ENCODE measurements at places on chromosomes 11 and 22.

- DNase-seq, result no peak
Observed at GRCh38 chr22:43133401-43133800, 9.8 kb downstream of the MCAT start.

DNA sequence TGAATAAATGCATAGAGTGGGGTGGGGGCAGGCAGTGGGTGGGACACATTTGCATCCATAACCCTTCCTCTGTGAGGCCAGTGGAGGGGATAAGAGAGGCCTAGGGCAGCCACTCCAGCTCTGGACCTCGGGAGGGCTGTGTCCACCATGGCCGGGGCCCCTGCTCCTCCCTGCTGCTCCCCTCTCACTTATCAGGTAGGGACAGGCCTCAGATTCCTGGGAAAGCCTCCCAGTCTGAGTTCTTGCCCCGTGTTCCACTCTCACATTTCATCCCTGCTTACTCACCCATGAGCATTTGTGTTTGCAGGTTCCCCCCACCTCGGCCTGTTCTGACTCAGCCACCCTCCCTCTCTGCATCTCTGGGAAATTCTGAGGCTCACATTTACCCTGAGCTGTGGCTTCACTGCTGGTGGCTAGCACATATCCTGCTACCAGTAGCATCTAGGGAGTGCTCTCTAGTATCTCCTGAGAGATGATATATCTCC lies 128.7 kb upstream of the TOP3B start:
- DNase-seq, result no peak

GRCh38 chr11:68297812-68298658 lies 14.4 kb upstream of the LRP5 start:
- peak; percentile 87 for DNase-seq

DNA sequence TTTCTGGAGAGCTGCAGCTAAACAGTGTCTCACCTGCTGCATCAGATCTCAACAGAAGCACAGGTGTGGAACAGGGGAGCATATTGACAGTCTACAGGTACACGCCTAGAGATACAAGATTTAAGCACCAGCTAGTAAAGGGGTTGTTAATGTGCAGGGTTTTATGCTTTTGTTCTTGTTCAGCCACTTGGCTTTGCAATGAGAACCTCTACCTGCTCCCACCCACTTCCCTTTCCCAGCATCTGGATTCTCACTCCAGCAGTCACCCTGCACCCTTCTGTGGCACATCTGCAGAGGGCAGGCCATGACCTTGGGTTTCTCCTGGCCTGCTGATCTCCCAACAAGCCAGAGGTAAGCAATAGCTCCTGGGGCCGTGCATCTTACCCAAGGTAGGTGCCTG lies 446.6 kb downstream of the BUD13 start:
- no peak for DNase-seq

GRCh38 chr11:14687943-14688627 lies 44.5 kb downstream of the PDE3B start:
- no peak for DNase-seq

DNA sequence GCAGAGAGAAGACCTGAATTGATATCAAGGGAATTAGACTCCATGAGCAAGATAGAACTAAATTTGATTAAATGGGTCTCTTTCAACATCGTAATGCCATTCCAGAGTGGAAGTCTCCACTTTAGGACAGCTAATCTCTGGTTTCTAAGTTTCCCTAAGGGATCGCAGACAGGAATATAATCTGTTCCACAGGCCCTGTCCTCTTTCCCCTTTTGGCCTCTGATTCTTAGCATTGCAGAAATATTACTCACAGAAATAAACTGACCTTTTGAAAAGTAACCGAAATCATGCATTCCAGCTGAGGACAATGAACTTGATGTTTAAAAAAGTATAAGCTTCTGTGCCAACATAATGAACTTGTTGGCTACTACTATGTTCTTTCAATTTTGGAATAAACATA lies 227.8 kb downstream of the ETS1 start:
- DNase-seq, result no peak

GRCh38 chr11:71300187-71300586 lies 47.8 kb upstream of the SHANK2 start:
- no peak for DNase-seq

- no peak for DNase-seq
Observed at GRCh38 chr22:17205432-17205831, 13.8 kb downstream of the ADA2 start.

DNA sequence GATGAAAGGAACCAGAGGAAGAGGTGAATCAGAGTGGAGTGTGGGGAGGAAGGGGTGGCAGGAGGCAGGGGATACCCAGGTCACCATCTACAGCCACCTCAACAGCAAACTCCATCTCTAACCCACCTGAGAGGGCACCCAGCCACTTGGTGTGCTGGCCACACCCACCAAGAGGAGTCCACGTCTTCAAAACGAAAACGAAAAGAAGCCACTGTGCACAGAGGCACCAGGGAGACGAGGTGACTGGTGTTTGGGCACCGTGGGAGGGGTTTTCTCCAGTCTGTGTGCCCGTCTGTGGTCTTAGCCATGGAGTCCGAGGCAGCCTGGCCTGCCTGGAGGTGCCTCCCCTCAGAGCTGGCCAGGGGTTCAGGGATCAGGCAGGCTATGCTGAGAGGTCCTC lies 20.2 kb downstream of the PDGFB start:
- no peak for DNase-seq

Measured in neural crest cell (in vitro differentiated cells).